ENCODE measurements at places on chromosomes 2 and 18.

GRCh38 chr2:238285653-238286082 lies 2.7 kb downstream of the PER2 start:
- DNase-seq = no peak

DNA sequence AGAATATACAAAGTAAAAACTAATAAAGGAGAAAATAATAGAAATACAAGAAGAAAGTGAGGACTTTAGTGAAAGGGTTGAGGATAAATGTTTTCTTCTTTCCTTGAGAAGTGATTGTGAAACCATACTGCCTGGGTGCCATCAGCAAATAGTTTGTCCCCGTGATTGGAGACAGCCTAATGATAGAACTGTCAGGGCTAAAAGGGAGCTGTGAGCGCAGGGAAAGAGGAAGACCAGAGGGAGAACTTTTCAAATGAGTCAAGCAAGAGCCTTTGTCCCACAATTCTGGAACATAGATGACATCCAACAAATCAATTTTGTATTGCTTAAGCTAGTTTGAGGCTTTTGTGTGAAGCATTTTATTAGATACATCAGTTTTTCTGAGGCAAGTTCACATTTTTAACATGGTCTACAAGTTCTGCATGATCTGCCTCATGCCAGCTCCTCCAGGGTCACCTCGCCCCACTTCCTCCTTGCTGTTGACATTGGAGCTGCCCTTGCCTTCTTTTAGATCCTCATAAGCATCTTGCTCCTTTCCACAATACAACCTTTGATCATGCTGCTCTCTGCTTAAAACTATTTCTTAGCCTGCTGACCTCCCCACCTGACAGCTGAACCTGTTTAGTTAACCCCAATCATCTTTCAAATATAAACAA lies 213.4 kb upstream of the REG3G start:
- no peak for DNase-seq

DNA sequence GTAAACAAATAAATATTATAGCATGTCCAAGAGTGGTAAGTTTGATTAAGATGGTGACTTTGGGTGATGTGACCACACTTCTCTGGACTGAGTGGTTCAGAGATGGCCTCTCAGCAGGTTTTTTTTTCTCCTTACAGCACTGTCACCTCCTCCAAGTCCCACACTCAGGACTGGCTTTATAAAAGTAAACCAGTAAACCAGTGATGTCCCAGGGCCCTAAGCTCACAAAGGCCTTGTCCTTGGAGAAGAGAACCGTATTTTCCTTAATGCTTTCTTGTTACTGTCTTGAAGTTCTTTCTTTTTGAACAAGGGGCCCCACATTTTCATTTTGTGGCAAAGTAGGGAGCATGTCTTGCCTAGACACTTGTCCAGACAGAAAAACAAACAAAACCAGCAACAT lies 274.0 kb downstream of the MYCN start:
- DNase-seq = no peak

DNA sequence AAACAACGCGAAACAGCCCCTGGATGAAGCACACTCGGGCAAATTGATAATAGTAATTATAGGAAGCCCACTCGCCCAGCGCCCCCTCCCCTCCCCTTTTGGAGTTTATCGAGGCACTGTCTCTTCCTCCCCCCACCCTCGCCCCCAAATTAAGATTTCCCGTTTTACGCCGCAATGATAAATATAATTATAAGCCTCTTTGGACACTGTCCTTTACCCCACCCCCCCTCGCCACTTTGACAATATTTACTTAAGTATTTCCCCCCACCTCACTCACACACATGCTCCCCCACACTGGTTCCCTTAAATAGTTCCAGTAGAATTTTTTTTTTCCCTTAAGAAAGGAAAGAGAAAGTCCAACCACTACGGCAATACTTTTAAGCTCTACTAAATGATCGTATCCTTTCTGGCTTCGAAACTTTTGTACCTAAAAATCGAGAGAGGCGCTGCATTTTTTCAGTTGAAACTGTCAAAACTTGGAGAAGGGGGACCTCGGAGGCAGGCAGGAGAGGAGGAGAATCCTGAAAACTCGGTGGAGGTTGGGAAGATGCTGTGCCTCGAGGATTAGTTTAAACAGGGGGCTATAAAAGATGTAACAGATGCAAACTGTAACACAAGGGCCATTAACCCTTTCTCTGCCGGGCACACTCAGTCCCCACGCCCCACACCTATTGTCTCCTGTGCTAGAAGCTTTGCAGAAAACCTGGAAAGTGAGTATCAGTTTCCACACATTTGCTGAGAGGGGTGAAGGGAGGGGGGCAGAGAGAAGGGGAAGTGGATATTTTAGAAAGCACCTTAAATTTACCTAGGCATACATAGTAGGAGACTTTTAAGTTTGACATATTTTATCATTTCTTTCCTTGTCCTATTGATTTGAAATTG lies 1.8 kb downstream of the ZEB2 start:
- DNase-seq = no peak

DNA sequence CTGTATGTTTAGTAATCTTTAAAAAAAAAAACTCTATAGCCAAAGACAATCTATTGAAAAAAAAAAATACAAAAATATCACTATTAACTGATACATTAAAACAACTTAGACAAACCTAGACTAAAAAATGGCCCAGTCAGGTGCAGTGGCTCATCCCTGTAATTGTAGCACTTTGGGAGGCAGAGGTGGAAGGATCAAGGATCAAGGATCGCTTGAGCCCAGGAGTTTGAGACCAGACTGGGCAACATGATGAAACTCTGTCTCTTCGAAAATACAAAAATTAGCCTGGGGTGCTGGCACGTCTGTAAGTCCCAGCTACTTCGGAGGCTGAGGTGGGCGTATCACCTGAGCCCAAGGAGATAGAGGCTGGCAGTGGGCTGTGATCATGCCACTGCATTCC lies 16.1 kb downstream of the ESCO1 start:
- DNase-seq = no peak

- no peak for DNase-seq
These were observed 209.8 kb downstream of the PHLPP1 start for GRCh38 chr18:62925031-62925688.

- DNase-seq = no peak
These were observed 2.7 kb upstream of the TMBIM1 start for GRCh38 chr2:218295029-218295428.

- DNase-seq = no peak
These were observed 61.2 kb downstream of the DIS3L2 start for GRCh38 chr2:232022718-232023117.

DNA sequence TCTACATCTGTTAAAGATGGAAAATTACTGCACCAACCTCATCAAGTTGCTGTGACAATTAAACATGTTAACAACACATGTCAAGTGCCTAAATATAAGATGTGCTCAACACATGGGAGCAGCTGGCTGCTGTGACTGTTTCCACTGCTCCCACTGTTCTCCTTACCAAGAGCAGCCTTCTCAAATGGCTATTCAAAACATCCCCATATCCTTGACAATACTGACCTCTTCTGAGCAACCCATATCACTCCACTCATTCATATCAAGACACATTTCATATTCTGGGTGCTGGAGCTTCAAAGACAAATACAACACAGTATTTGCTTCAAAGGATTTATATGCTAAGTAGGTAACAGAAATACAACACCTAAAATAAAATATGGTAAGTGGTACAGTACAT lies 60.3 kb downstream of the PIAS2 start:
- no peak for DNase-seq

Data from stimulated activated CD4-positive, alpha-beta T cell treated with anti-CD3 and anti-CD28 coated beads, Interleukin-1b, Interleukin-23, amount 100 ng/mL, for 1 hour (primary cell).